ENCODE measurements at places on chromosomes 16 and 17. TPM values are rescaled to one million over a fixed set of nuclear protein-coding genes. Genes with fewer than 3 reads are reported as not detected.

KRTAP4-1 gene
- total RNA-seq, result not detected

TBX4 gene
- 0.24 TPM for total RNA-seq

KRTAP4-9 gene
- total RNA-seq, result not detected

KRTAP1-5 gene
- total RNA-seq, result not detected

RRAD gene
- 8.2 TPM for total RNA-seq

Measured in posterior vena cava (tissue), 2 donors.